ENCODE measurements at places on chromosomes 12 and 14.

- no peak overlapping the region for H3K4me3 ChIP-seq
- H3K36me3 ChIP-seq: peaks cover 1% of the 10 kb centered on the region
- H3K27me3 ChIP-seq: no peaks in the 10 kb centered on the region
- H3K27ac ChIP-seq: no peak overlapping the region
- H3K4me1 ChIP-seq: no peaks in the 10 kb centered on the region
- no peak for DNase-seq
These were observed 58.8 kb downstream of the PIK3C2G start for GRCh38 chr12:18320036-18320617.

DNA sequence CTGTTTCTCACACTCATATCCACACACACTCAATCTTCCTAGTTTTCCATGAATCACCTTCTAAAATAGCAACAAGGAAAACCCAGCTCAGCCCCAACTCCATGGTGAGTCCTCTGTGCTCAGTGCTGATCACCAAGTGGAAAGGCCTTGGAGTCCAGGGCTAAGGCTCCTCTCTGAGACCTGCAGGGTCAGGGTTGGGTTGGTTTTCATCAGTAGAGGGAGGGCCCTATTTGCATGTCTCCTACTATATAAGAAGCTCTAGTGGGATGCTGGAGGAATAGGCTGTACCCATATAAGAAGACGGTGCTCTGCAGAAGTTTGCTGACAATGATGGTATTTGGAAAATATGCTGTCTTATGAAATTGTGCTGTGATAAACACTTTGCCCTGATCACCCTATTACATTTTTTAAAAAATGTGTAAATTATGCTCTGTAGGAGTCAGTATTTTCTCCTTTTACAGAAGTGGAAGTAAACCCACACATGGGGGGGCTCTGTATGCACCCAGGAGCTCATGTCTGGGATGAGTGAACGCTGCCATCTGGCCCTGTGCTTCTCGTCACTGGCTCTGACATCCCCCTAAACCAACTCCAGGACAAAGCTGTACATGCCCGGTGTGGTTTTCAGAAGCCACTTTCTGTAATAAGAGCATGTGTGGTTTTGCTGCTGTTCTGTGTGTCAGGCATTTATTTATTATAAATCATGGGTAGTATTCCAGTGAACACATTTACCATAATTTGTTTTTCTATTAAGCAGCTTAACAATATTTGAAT, 536.3 kb downstream of the TMEM121 start:
- H3K27me3 ChIP-seq: peaks cover 37% of the 10 kb centered on the region
- no peak for DNase-seq
- H3K4me1 ChIP-seq: no peaks in the 10 kb centered on the region
- H3K36me3 ChIP-seq: no peaks in the 10 kb centered on the region

DNA sequence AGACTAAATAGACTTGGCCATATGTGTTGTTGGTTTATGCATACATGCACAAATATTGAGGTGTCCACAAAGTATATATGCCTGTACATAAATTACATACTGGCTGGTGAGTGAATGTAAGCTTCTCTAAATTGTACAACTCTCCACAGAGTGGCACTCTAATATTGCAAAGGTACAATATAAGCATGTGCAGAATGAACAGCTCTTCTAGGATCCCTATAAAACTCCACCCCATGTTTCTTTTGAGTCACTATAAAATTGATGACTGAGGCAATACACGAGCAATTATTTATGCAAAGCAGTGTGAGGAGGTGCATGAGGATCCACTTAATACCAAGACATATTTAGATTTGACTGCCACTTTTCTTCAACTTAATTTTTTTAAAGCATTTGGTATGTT, 172.2 kb downstream of the NAV3 start:
- H3K4me1 ChIP-seq: no peaks in the 10 kb centered on the region
- H3K27me3 ChIP-seq: no peaks in the 10 kb centered on the region
- H3K36me3 ChIP-seq: no peaks in the 10 kb centered on the region
- H3K4me3 ChIP-seq: no peak overlapping the region
- H3K27ac ChIP-seq: no peak overlapping the region

DNA sequence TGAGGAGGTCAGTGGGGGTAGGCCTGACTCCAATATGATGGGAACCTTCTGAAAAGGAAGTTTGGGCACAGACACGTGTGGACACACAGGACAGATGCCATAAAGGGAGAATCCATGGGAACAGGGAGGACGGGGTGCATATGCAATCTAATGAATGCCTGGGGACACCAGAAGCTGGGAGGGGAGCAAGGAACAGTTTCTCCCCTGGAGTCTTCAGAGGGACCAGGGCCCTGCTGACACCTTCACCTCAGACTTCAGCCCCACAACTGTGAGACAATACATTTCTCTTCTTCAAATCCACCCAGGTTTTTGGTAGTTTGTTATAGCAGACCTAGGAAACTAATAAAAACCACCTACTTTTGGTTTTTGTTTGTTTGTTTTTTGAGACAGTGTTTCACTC, 35.2 kb upstream of the CLIP1 start:
- no peak for DNase-seq
- no peak overlapping the region for H3K4me3 ChIP-seq
- peaks cover 8% of the 10 kb centered on the region for H3K4me1 ChIP-seq

- no peak overlapping the region for H3K4me3 ChIP-seq
- no peak for DNase-seq
- no peaks in the 10 kb centered on the region for H3K4me1 ChIP-seq
- H3K36me3 ChIP-seq: no peaks in the 10 kb centered on the region
- peaks cover 73% of the 10 kb centered on the region for H3K27me3 ChIP-seq
These were observed 15.5 kb upstream of the BEGAIN start for GRCh38 chr14:100602621-100603230.

- no peaks in the 10 kb centered on the region for H3K36me3 ChIP-seq
- peaks cover 19% of the 10 kb centered on the region for H3K4me1 ChIP-seq
- H3K4me3 ChIP-seq: no peak overlapping the region
- no peak for DNase-seq
These were observed 40.2 kb upstream of the EMP1 start for GRCh38 chr12:13156277-13156676.

DNA sequence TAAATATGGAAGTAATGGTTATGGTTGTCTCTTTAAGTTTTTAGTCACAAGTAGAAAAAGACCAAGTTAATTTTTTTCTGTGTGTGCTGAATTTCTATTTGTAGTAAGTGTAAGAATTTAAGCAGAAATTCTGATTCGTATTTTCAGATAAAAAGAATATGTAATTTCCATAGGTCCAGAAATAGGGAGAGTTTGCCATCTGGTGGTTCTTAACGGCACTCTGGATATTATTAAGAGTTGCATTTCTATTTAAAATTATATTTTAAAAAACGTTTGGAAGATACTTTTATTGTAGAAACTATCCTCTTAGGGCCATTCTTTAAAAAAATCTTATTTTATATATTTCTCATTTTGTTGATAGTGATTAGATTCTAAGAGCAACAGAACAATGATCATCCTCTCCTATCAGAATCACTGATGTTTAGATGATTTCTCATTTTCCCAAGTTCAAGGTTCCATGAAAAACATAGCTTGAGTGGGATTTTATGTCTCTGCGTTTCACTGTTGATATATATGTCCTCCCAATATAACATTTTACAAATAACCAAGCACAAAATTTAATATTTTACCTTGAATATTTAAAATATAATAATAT, 88.3 kb downstream of the LRRK2 start:
- H3K36me3 ChIP-seq: peaks cover 48% of the 10 kb centered on the region
- no peak for DNase-seq
- H3K4me3 ChIP-seq: no peak overlapping the region
- H3K27ac ChIP-seq: no peak overlapping the region

- no peak overlapping the region for H3K4me3 ChIP-seq
- no peaks in the 10 kb centered on the region for H3K36me3 ChIP-seq
- peaks cover 29% of the 10 kb centered on the region for H3K4me1 ChIP-seq
- peak overlapping the region; percentile 86 for H3K27ac ChIP-seq
- DNase-seq: no peak
These were observed 11.2 kb downstream of the ADSS1 start for GRCh38 chr14:104734991-104735779.

GRCh38 chr12:108302016-108302402, 37.1 kb downstream of the CMKLR1 start:
- no peaks in the 10 kb centered on the region for H3K27me3 ChIP-seq
- DNase-seq: no peak
- peaks cover 57% of the 10 kb centered on the region for H3K4me1 ChIP-seq
- H3K4me3 ChIP-seq: no peak overlapping the region

DNA sequence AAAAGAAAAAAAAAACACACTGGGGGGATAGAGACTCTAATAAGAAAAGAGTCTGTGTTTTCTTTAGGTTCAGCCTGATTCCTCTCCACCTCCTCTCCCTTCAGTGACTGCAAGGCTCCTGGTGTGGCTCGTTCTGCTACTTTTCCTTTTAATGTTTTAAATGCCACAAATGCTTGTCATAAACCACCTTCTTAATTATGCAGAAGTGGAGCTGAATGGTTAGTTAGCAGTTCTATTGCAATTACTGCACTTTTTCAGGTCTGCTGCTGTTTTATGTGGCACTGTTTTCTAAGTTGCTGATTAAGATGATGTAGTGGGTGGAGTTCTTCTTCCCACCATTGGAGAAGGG, 878.1 kb downstream of the DIO2 start:
- no peaks in the 10 kb centered on the region for H3K4me1 ChIP-seq
- no peak for DNase-seq
- no peak overlapping the region for H3K27ac ChIP-seq
- no peaks in the 10 kb centered on the region for H3K36me3 ChIP-seq
- no peak overlapping the region for H3K4me3 ChIP-seq

DNA sequence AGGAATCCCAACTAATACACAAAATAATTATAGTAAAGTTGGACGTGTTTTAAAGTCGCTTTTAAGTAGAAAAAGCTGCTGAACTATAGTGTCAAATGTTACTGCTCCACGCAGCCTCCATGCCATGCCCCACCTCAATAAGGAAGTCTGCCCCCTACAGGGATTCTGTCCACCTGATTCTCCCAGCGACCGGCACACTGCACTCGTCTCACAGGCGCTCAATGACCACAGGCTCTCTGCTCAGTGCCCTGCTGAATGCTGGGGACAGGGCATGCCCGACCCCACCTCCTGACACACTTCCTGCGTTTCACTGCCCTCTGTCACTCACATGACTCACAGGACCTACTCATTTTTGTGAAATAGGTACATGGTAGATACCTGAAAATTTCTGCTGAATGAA, 48.9 kb downstream of the BDKRB1 start:
- H3K27me3 ChIP-seq: no peaks in the 10 kb centered on the region
- no peak overlapping the region for H3K27ac ChIP-seq
- no peak for DNase-seq
- no peak overlapping the region for H3K4me3 ChIP-seq

DNA sequence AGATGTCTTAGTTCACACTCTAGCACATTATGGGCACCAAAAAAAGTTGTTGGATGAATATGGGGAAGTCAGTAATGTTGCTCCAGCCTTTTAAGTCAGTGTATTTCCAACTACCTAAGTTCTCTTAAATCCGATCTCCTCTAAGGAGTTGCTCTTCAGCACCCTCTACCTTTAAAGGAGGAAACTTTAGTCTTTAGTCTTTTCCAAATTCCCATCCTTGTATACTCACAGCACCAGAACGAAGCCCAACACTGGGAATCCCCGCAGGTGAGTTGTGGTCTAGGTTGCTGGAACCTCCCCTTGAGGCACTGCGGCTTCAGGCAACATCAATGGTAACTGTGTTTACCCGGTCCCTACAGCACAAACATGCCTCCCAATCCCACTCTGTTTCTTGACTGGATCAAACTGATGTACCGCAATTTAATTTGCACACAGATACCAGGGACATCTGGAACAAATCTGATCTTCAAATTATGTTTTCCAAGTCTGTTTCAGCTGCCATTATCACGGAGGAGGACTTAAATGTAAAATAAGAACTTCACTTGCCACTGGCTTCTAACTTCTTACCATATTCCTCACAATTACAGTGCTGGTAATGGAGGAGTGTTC, 179.0 kb downstream of the FOXN3 start:
- no peaks in the 10 kb centered on the region for H3K27me3 ChIP-seq
- H3K4me1 ChIP-seq: peaks cover 78% of the 10 kb centered on the region
- H3K27ac ChIP-seq: no peak overlapping the region
- no peak overlapping the region for H3K4me3 ChIP-seq
- no peaks in the 10 kb centered on the region for H3K36me3 ChIP-seq

DNA sequence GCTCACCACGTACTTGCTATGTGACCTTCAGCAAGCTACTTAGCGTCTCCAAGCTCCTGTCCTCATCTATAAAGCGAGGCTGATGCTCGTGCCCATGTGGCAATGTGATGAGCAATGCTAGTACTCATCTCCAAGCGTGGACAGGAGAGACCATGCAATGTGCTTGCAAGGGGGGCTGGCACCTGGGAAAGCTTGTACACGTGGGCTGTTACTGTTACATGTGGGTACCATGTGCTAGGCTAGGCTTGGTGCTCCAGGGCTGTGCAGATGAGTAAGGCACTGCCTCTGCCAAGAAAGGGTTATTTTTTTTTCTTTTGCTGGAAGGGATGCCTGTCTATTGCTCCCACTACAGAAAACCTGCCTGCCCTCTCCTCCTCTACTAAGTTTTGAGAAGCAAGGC, 46.6 kb downstream of the TSPAN11 start:
- no peaks in the 10 kb centered on the region for H3K36me3 ChIP-seq
- no peak for DNase-seq
- H3K27ac ChIP-seq: no peak overlapping the region

- H3K36me3 ChIP-seq: no peaks in the 10 kb centered on the region
- H3K4me1 ChIP-seq: no peaks in the 10 kb centered on the region
- no peak overlapping the region for H3K27ac ChIP-seq
- H3K27me3 ChIP-seq: no peaks in the 10 kb centered on the region
- H3K4me3 ChIP-seq: no peak overlapping the region
These were observed 49.6 kb upstream of the IFNG-AS1 start for GRCh38 chr12:67939611-67940010.

GRCh38 chr12:6604259-6605029, 2.7 kb downstream of the CHD4 start:
- no peaks in the 10 kb centered on the region for H3K27me3 ChIP-seq
- no peak for DNase-seq
- H3K27ac ChIP-seq: peak overlapping the region; percentile 99
- peaks cover 34% of the 10 kb centered on the region for H3K36me3 ChIP-seq

GRCh38 chr14:102227184-102227964, 77.6 kb downstream of the MOK start:
- H3K27me3 ChIP-seq: no peaks in the 10 kb centered on the region
- H3K27ac ChIP-seq: no peak overlapping the region
- H3K4me1 ChIP-seq: no peaks in the 10 kb centered on the region
- DNase-seq: no peak

DNA sequence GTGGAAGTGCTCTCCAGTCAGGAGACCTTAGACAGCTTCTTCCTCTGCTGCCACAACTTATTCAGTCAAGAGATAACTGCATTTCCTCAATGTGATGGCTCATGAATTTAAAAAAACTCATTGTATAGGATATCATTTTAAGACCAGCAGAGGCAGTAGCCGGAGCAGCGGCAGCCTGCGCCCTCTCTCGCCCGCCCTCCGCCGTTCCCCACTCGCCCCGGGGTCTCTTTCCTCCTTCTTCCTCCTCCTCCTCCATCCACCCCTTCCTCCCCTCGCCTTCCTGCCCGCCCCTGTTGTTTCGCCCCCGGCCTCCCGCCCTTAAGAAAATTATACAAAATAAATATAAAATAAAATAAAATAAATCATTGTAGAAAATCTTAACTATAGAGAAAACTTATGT, 687.6 kb downstream of the FLRT2 start:
- DNase-seq: no peak
- H3K27me3 ChIP-seq: no peaks in the 10 kb centered on the region
- H3K4me1 ChIP-seq: no peaks in the 10 kb centered on the region
- H3K27ac ChIP-seq: no peak overlapping the region

GRCh38 chr12:12564911-12565310, 2.2 kb upstream of the DUSP16 start:
- H3K4me3 ChIP-seq: no peak overlapping the region
- H3K27ac ChIP-seq: no peak overlapping the region
- H3K4me1 ChIP-seq: peaks cover 36% of the 10 kb centered on the region
- no peaks in the 10 kb centered on the region for H3K36me3 ChIP-seq
- DNase-seq: no peak

GRCh38 chr12:46677749-46678148, 148.0 kb downstream of the SLC38A4 start:
- no peaks in the 10 kb centered on the region for H3K27me3 ChIP-seq
- no peak for DNase-seq
- H3K4me3 ChIP-seq: no peak overlapping the region
